ENCODE measurements at places on chromosomes 16 and 17.

GRCh38 chr16:68499006-68499405 is 40.1 kb upstream of the ZFP90 start:
- DNase-seq, result peak; percentile 49

- no peak for DNase-seq
Measured at GRCh38 chr16:6528217-6528616, 804.4 kb upstream of the RBFOX1 start.

DNA sequence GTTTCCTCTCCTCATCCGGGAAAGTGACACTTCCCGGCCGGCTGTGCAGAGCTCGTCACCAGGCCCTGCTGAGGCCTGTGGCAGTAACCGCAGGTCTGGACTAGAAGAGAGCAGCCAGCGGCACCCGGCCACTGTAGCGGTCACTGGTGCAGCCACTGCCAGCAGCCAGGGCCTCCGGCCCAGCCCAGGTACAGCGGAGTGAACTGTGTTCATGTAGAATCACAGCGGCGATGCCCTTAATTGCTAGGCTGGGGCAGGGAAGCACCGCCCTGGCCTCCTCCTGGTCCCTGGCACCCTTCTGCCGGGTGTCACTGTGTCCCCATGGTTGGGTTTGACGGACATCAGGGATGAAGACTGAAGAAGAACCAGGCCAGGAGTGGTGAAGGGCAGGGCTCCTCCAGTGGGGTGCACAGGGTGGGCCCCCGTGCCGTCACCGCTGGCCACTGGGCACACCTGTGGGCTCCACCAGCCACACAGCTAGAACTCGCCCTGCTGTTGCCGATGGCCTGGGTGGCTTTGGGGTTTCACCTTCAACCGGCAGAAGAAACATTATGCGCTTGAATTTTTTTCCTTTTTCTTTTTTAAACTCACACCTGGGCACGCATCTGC is 165.2 kb upstream of the CHMP6 start:
- DNase-seq, result no peak

DNA sequence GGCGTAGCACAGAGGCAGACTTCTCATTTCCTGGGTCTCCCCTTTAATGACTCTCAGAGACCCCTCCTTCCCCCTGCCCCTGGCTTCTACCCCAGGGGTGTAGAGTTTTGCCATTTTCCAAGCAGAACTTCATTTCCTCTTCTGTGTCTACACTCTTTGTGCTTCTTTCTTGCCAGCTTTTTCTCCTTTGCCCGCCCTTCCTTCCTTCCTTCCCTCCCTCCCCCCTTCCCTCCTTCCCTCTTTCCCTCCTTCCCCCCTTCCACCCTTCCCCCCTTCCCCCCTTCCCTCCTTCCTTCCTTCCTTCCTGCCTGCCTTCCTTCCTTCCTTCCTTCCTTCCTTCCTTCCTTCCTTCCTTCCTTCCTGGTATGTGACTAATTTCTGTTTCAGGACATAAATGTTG is 47.0 kb downstream of the MAPT start:
- no peak for DNase-seq

GRCh38 chr17:50913120-50913519 is 47.0 kb upstream of the TOB1 start:
- DNase-seq, result no peak

DNA sequence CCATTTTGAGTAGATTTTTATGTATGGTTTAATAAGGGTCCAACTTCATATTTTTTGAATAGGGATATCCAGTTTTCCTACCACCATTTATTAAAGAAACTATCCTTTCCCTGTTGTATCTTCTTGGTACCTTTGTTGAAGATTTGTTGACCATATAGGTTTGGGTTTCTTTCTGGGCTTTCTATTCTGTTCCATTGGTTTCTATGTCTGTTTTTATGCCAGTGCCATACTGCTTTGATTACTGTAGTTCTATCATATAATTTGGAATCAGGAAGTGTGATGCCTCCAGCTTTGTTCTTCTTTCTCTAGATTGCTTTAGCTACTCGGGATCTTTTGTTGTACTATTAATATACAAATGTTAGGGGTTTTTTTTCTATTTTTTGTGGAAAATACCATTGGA is 46.5 kb downstream of the PPM1E start:
- no peak for DNase-seq

DNA sequence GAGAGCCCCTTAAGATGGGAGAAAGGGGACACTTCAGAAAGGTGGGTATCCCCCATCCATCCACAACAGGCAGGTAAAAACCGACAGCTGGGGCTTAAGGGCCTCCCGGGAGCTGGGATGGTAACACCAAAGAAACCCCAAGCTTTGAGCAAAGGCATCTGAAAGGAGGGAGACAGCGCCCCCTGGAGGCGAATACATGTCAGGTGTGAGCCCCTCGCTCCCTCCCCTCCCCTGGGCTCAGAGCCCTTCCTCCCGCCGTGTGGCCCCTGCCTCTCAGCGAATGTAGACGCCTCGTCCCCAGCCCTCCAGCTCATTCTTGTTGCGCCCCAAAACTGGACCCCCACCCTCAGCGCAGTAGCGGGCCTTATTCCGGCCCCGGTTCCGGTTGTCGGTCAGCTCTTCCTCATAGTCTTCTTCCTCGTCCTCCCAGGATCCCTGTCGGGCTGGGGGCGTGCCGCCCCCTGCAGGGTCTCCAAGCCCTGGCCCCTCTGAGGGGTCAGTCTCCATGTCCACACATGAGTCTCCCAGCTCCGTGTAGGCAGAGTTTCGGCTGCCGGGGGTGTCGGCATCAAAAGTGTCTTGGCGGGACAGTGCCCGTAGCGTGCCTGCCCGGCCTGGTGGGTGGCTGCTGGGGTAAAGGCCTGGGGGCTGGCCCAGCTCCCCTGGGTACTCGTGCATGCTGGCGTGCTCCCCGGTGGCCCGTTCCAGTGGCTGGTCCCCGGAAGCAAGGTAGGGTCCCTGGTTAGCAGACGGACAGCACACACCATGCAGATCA is 9.1 kb upstream of the ARL5C start:
- peak; percentile 91 for DNase-seq

DNA sequence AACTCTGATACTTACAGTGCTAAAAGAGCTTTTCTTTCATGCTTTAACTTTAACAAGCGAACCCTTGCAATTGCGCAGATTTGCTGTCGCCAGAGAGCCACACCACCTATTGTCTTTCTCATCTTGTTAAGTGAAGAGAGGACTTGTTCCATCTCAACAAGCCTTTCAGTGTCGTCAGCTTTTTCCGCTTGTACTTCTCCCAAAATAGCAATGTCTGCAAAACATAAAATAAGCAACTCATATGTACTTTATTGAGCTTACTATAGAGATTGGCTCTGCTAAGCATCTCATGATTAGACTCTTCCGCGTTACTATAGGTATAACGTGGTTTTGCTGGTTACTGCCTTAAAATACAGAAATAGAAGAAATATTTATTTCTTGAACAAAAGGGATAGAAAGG is 51.9 kb downstream of the ABCA8 start:
- no peak for DNase-seq

DNA sequence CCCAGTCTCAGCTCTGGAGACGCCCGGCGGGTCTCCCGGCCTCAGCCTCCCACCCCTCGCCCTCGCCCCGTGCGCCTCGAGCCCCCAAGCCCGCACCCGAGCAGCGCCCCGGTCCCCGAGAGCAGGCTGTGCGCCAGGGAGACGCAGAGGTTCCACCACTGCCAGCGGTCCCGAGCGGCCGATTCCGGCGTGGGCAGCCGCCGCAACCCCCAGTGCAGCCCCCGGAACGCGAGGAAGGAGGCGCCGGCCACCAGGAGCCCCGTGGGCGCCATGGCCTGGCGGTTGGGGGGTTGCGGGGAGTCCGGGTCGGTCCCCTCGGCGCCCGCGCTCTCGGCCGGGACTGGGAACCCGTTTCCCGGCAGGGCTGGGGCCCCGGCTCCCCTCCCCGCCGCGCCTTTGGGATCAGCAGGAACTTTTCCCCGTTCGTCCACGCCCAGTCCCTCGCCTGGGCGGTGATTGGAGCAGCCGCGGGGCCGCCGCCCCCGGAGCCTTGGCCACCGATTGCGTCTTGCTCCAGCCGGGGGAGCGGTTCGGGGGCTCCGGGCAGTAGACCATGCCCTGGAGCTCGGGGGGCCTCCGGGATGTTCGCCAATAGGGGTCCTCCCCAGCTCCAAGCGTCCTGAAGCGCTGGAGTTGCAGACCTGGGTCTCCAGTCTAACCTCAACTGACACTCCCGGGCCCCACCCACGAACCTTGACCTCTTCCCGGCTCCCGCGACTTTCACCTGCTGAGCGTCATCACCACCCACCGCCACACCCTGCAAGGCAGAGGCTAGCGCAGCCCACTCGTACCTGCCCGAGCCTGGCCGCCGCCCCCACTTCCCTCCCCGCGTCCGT is at the start of gene TLCD2:
Gene TLCD2, minus strand, starts transcription at position 407 of the 836 bp plus-strand sequence. Its CDS starts 135 bp downstream, at position 272.
- DNase-seq, result peak; percentile 31

DNA sequence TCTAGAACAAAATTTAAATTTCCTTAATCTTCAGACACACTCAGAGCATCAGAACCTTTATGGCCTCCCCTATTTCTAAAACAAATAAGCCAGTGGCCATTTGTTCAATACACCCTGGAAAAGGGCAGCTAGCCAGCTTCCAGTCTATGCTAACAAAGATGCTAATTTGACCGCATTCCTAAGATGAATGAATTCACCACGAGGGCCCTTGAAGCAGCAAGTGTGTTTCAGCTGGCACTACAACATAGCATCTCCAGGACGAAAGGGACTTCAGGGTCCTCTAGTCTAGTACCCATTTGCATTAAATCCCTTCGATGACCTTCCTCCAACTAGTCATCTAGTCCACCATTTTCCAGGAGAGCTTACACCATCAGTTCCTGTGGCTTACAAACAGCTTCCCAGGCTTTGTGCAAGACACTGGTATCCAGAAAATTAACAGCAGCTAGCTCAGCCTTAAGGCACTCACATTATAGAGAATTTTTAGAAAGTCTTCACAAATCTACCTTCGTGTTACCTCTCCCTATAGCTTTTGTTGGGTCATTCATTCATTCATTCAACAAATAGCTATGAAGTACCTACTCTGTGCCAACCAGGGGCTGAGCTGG is 10.9 kb downstream of the KRT37 start:
- no peak for DNase-seq

- DNase-seq, result no peak
Measured at GRCh38 chr17:72677714-72678390, 414.6 kb downstream of the SLC39A11 start.

- no peak for DNase-seq
Measured at GRCh38 chr16:49493836-49494235, 120.2 kb downstream of the C16orf78 start.

DNA sequence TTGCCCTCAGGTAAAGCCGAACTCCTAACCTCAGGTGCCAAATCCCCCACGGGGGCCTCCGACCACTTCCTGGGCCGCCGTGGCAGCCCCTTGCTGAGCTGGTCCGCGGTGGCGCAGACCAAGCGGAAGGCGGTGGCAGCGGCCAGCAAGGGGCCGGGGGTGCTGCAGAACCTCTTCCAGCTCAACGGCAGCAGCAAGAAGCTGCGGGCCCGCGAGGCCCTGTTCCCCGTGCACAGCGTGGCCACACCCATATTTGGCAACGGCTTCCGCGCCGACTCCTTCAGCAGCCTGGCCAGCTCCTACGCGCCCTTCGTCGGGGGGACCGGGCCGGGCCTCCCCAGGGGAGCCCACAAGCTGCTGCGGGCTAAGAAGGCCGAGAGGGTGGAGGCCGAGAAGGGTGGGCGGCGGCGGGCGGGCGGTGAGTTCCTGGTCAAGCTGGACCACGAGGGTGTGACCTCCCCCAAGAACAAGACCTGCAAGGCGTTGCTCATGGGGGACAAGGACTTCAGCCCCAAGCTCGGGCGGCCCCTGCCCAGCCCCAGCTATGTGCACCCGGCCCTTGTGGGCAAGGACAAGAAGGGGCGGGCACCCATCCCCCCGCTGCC is 51.6 kb downstream of the ACTG1 start:
- no peak for DNase-seq

DNA sequence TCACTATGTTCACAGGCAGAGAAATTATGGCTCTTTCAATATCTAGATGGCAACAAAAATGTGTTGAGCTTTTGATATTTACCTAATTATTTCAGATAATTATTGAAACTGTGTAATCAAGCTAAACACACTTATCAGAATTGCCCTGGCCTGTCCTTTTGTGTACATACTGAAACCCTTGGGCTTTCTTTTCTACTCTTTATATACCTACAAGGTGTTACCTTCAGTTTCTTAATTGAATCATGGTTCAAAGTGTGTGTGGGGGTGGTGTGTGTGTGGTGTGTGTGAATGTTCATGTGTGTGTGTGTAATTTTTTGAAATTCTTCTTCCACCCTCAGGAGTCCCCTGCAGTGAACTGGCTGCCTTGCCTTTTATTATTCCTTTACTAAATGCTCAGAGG is 506.8 kb upstream of the SOX9 start:
- no peak for DNase-seq

DNA sequence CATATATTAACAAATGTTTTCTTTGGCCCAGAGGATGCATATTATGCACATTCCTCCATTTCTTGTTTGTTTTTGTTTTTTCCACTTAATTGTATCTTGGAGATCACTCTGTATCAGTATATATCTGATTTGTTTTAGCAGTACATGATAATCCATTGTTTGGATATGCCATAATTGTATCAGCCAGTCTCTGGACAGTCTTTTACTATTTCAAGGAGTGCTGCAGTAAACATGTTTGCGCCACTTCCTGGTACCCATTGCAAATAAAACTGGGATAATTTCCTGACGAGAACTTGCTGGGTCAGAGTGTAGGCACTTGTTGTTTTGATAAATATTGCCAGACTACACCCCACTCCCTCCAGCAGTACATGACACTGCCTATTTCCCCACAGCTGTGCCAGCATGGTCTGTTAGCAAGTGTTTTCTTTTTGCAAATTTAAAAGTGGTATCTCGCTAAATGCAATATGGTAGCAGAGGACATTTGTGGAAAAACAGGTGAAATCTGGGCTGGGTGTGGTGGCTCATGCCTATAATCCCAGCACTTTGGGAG is 4.9 kb upstream of the TMEM11 start:
- no peak for DNase-seq

GRCh38 chr17:37884516-37884915 is 39.7 kb upstream of the TBC1D3K start:
- peak; percentile 29 for DNase-seq

DNA sequence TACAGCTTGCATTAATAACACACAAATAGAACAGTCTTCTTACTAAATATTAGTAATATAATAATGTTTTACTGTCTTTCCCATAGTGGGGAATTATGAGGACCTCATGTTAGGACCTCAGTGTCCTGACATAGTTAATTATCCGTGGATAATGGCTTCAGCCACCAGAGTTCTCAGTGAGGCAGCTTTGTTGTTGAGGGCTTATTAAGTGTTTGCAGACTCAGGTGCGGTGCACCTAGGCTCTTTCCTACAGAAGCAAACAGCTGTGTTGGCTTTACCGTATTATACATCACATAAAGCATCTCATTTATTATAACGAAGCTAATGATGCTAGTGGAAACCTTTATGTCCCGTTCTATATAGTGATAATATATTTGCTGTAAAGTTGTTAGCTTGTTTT is 246.7 kb downstream of the FTO start:
- DNase-seq, result no peak

DNA sequence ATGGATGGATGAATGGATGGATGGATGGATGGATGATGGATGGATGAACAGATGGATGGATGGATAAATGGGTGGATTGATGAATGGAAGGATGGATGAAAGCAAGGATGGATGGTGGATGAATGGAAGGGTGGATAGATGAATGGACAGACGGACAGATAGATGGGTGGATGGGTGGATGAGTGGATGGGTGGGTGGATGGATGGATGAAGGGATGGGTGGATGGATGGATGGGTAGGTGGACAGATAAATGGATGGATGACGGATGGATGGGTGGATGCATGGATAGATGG is 14.9 kb downstream of the SRL start:
- DNase-seq, result no peak

Data from hematopoietic multipotent progenitor cell treated with erythropoietin and hydrocortisone succinate and interleukin-3 and kit ligand, for 4 days (in vitro differentiated cells).